Left renal pelvis (tissue), 4 donors: ENCODE measurements at places on chromosomes 5 and 9. TPM values are rescaled to one million over a fixed set of nuclear protein-coding genes. Genes with fewer than 3 reads are reported as not detected.

Gene DRD1
- not detected for polyA plus RNA-seq

Gene DBH
- 2.3 TPM for polyA plus RNA-seq

- DNase-seq, result no peak
Observed at GRCh38 chr5:105993027-105993426, 1677.7 kb downstream of the EFNA5 start.

DNA sequence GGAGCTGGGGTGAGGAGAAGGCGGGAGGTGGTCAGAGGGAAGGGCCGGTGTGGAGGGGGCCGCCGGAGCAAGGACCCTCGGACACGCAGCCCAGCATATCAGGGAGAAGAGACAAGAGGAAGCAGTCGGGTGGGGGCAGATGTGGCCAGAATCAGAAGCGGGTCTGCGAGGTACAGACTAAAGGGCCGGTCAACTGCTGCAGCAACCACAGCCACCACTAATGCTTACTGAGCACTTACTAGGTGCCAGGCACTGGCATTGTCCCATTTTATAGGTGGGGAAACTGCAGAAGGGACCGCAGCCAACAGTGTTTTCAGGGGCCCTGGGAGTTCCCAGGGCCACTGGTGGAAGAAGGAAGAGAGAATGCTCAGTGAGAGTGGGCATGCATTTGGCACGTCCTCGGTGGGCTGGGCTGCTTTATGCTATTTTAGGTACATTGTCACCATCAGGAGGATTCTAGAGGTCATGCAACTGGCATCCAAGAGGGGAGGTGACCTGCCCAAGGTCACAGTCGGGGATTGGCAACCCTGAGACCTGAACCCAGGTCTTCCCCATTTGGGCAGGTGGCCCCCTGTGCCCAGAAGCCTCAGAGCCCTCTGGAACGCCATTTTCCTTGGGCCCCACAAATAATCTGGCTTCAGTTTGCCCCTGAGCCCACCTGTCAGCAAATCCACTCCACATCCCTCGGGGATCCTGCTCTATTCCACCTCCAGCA lies 53.4 kb downstream of the DUSP1 start:
- DNase-seq, result no peak

DNA sequence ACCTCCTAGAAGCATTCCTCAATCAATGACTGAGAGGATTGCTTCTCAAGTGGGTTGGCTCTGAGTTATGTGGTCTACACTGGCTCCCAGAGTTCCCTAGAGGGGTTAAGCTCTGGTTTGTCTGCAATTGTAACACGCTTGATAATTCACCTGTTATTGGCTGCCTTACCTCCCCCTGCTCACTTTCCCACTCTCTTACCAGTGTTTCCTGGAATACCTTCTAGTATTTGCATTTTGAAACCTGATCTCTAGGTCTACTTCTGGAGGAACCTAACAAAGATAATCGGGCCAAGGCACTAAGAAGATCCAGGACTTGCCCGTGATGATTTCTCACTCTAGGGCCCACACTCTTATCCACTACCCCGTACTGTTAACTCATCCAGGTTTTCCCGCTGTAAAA lies 110.1 kb upstream of the MAP3K1 start:
- DNase-seq, result no peak

GRCh38 chr9:15426019-15426418 lies 3.3 kb downstream of the SNAPC3 start:
- no peak for DNase-seq

GRCh38 chr9:3908731-3909130 lies 382.9 kb upstream of the RFX3 start:
- DNase-seq, result no peak
